ENCODE measurements at places on chromosomes 7 and 10. TPM values are rescaled to one million over a fixed set of nuclear protein-coding genes. Genes with fewer than 3 reads are reported as not detected.
A peak's percentile ranks its signal among the peaks of the same experiment; 100 is the strongest.

DNA sequence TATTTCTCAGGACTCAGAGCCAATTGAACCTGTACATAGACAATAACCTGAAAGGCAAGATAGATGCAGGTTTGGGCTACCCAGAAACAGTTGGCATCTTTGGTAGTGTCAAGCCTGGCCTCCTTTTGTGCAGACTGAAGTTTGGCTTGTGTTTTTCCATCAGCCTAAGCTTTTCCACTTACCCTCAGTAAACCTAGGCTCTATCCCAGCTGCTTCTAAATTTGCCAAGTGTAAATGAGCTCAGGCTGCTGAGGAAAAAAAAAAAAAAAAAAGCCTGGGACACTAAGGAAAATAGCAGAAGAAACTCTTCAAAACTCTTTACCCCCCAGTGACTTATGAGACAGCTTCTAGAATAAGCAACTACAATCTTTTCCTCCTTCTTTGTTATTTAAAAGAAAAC, 316.3 kb upstream of the SORCS1 start:
- no peaks in the 10 kb centered on the region for H3K4me1 ChIP-seq
- H3K4me3 ChIP-seq, result no peak overlapping the region
- H3K36me3 ChIP-seq, result no peaks in the 10 kb centered on the region
- H3K27ac ChIP-seq, result no peak overlapping the region
- no peaks in the 10 kb centered on the region for H3K27me3 ChIP-seq

GRCh38 chr7:1985042-1985441, 247.7 kb downstream of the MAD1L1 start:
- no peak overlapping the region for H3K4me3 ChIP-seq
- H3K27me3 ChIP-seq, result no peaks in the 10 kb centered on the region
- no peak for DNase-seq
- H3K36me3 ChIP-seq, result no peaks in the 10 kb centered on the region

DNA sequence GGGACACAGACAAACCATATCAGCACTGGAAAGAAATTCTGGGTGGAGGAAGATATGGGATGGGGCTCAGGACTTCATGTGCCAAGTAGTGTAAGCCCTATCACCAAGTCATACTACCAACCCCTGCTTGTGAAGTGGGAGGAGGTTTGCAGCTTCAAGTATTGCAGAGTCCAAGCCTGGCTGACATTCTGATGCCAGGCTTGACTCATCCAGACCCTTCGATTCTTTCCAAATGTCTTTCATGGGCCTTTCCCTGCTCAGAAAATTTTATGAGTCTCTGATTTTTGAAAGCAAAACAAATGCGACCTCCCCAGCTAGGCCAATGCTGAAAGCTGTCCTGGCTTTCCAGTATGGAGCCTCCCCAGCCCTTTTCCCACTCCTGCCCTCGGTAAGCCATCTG, 45.1 kb upstream of the SMNDC1 start:
- no peak for DNase-seq
- peaks cover 28% of the 10 kb centered on the region for H3K4me1 ChIP-seq
- H3K27me3 ChIP-seq, result no peaks in the 10 kb centered on the region
- H3K4me3 ChIP-seq, result no peak overlapping the region
- H3K27ac ChIP-seq, result no peak overlapping the region
- no peaks in the 10 kb centered on the region for H3K36me3 ChIP-seq

- DNase-seq, result no peak
- H3K4me3 ChIP-seq, result no peak overlapping the region
- H3K27me3 ChIP-seq, result no peaks in the 10 kb centered on the region
- no peaks in the 10 kb centered on the region for H3K36me3 ChIP-seq
- H3K4me1 ChIP-seq, result no peaks in the 10 kb centered on the region
Observed at GRCh38 chr7:3673524-3673923, 372.5 kb downstream of the SDK1 start.

DNA sequence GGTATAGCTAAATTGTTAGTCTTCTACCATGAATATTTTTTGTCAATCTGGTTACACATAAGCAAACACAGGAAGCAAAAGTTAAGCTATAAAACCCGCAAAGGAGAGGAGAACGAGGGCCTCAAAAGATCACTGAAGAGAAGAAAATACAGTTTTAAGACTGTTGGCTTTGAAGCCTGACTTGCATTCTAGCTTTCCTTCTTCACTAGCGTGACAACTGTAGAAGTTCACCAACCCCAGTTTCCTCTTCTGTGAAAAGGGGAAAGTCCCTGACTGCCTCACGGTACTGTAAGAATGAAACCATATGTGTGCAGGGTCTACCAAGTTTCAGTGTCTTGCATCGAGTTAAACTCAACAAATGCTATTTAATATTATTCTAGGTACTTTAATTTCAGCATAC, 7.5 kb upstream of the LRRN3 start:
- no peaks in the 10 kb centered on the region for H3K36me3 ChIP-seq
- H3K4me3 ChIP-seq, result no peak overlapping the region
- H3K27ac ChIP-seq, result no peak overlapping the region
- H3K4me1 ChIP-seq, result no peaks in the 10 kb centered on the region

- H3K27ac ChIP-seq, result no peak overlapping the region
- no peaks in the 10 kb centered on the region for H3K36me3 ChIP-seq
- no peaks in the 10 kb centered on the region for H3K27me3 ChIP-seq
- no peaks in the 10 kb centered on the region for H3K4me1 ChIP-seq
- DNase-seq, result no peak
- no peak overlapping the region for H3K4me3 ChIP-seq
Observed at GRCh38 chr7:44163591-44163990, 22.5 kb upstream of the MYL7 start.

DNA sequence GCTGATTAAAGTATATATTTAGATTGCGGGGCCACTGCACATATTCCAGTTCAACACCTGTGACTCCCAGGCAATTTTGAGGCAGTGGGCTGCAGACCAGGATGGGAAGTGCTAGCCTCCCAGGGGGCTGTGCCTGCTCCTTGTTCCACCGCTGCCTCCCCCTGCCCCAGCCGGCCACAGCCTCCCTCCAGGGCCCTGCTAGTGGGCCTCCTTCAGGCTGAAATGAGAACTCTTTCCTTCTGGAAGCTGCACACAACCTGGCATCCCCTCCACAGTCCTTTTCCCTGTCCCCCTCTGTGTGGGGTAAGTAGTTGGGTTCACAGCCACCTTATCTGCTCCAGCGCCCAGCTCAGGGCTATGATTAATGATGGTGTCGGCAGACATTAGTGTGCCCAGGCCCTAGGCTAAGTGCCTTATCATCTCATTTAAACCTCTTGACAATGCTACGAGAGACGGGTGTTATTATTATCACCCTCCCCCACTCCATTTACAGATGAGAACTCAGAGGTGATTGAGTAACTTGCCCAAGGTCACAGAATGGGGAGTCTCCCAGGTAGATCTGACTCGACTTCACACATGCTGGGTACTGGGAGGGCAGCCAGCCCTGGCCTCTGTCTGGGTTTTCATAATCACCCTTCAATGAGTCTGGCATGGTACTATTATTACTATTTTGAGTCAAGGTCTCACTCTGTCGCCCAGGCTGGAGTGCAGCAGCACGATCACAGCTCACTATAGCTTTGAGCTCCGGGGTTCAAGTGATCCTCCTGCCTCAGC, 10.8 kb upstream of the SFRP5 start:
- H3K27ac ChIP-seq, result no peak overlapping the region
- no peak overlapping the region for H3K4me3 ChIP-seq
- peaks cover 3% of the 10 kb centered on the region for H3K4me1 ChIP-seq

GRCh38 chr10:31836569-31837406, 91.8 kb downstream of the ARHGAP12 start:
- no peak for DNase-seq
- H3K27me3 ChIP-seq, result no peaks in the 10 kb centered on the region
- H3K4me1 ChIP-seq, result no peaks in the 10 kb centered on the region
- no peak overlapping the region for H3K27ac ChIP-seq
- no peaks in the 10 kb centered on the region for H3K36me3 ChIP-seq

DNA sequence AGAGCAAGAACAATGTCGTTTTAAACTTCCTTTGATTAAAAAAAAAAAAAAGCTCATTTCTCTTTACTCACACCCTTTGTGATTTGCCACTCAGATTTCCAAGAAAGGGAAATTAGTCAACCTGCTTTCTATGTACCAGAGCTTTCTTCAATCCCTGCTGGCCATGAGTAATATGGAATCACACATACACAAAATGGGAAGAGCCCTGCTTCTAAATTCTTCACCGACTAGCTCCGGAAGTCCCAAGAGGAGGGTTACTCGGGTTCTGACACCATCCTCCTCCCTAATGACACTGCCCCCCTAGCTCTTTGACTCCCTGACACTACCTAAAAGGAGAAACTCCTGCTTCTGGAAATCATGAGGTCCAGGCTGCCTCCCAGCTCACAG, 81.8 kb upstream of the SFMBT2 start:
- no peaks in the 10 kb centered on the region for H3K4me1 ChIP-seq
- no peaks in the 10 kb centered on the region for H3K36me3 ChIP-seq
- H3K4me3 ChIP-seq, result no peak overlapping the region
- H3K27me3 ChIP-seq, result no peaks in the 10 kb centered on the region
- no peak for DNase-seq

GRCh38 chr10:92290076-92290836, 622 bp downstream of the CPEB3 start:
- no peaks in the 10 kb centered on the region for H3K4me1 ChIP-seq
- no peaks in the 10 kb centered on the region for H3K36me3 ChIP-seq
- peak overlapping the region; percentile 58 for H3K4me3 ChIP-seq

- H3K4me1 ChIP-seq, result peaks cover 5% of the 10 kb centered on the region
- H3K36me3 ChIP-seq, result no peaks in the 10 kb centered on the region
- H3K4me3 ChIP-seq, result no peak overlapping the region
Observed at GRCh38 chr7:102292813-102293798, 6.4 kb downstream of the SH2B2 start.

DNA sequence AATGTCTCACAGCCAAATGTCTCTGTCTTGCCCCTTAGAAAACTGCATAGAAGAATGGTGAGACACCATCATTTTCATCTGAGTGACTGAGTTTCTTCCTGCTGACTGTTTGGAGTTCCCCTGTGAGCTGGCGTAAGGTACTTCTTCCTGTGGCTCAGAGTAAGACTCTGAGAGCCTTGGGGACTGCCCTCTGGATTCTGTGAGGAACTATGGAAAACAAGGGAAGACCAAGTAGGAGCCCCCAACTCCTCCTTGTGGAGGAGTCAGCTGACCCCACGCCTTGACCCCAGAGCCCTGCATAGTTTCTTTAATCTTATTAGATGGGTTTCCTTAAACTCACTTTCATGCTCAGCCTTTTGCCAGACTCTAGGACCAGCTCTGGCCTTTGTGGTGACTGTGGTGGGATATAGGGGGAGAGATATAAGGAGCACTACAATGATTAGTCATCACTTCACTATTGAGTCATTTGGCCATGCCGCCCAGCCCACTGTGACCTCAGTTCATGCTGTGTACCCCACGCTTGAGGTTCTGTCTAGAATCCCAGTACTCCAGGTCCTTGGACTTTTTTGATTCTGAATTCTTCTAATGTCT, 51.8 kb upstream of the FAM133B start:
- no peaks in the 10 kb centered on the region for H3K36me3 ChIP-seq
- H3K4me1 ChIP-seq, result peaks cover 24% of the 10 kb centered on the region
- no peaks in the 10 kb centered on the region for H3K27me3 ChIP-seq
- H3K27ac ChIP-seq, result no peak overlapping the region
- DNase-seq, result no peak

- no peak overlapping the region for H3K27ac ChIP-seq
- H3K36me3 ChIP-seq, result no peaks in the 10 kb centered on the region
- H3K4me3 ChIP-seq, result no peak overlapping the region
- H3K27me3 ChIP-seq, result no peaks in the 10 kb centered on the region
- DNase-seq, result no peak
Observed at GRCh38 chr7:137657476-137658189, 189.1 kb downstream of the DGKI start.

GRCh38 chr7:76359978-76360638, 1.3 kb upstream of the YWHAG start:
- H3K27me3 ChIP-seq, result no peaks in the 10 kb centered on the region
- peak; percentile 52 for DNase-seq
- peak overlapping the region; percentile 79 for H3K4me3 ChIP-seq
- H3K27ac ChIP-seq, result peak overlapping the region; percentile 99
- peaks cover 41% of the 10 kb centered on the region for H3K4me1 ChIP-seq

- no peaks in the 10 kb centered on the region for H3K27me3 ChIP-seq
- no peak overlapping the region for H3K4me3 ChIP-seq
- H3K4me1 ChIP-seq, result peaks cover 50% of the 10 kb centered on the region
- no peaks in the 10 kb centered on the region for H3K36me3 ChIP-seq
- peak; percentile 62 for DNase-seq
- H3K27ac ChIP-seq, result peak overlapping the region; percentile 96
Observed at GRCh38 chr10:132643709-132644526, 106.3 kb downstream of the INPP5A start.

DNA sequence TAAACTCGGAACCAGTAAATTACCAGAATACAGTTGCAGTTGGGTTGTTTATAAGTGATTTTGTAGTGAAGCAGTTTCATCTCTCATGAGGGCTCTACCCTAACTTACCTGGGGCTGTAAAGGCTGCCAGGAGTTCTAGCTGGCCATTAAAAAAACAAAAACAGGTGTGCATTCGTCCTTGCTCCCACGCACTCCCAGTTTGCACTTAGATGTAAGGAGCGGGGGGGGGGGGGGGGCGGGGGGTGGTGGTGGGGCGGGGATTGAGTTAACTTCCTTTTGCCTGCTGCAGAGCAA, 2.3 kb upstream of the PFKFB3 start:
- DNase-seq, result no peak
- H3K4me1 ChIP-seq, result no peaks in the 10 kb centered on the region
- H3K27me3 ChIP-seq, result no peaks in the 10 kb centered on the region
- H3K36me3 ChIP-seq, result no peaks in the 10 kb centered on the region

DNA sequence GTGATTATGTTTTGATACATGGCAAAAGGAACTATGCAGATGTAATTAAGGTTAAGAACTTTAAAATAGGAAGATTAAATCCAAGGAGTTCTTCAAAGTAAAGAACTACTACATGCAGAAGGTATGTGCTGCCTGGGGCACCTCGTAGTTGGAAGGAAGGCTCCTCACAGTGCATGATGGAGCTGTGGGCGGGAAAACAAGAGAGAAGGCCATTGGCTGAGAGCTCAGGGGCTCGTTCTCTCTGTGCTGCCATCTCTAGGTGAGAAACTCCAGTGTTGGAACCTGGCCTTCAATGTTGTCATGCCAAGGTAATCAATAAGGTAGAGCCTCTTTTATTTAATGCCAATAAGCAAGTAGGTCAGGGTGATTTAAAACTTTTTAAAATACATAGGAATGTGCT, 391.4 kb upstream of the ETV1 start:
- H3K4me3 ChIP-seq, result no peak overlapping the region
- no peaks in the 10 kb centered on the region for H3K4me1 ChIP-seq
- H3K36me3 ChIP-seq, result no peaks in the 10 kb centered on the region
- no peaks in the 10 kb centered on the region for H3K27me3 ChIP-seq

- H3K36me3 ChIP-seq, result no peaks in the 10 kb centered on the region
- DNase-seq, result no peak
- no peak overlapping the region for H3K4me3 ChIP-seq
- no peaks in the 10 kb centered on the region for H3K27me3 ChIP-seq
- no peak overlapping the region for H3K27ac ChIP-seq
Observed at GRCh38 chr7:46786221-46786954, 795.5 kb downstream of the TNS3 start.

- no peak for DNase-seq
- no peaks in the 10 kb centered on the region for H3K4me1 ChIP-seq
- no peak overlapping the region for H3K4me3 ChIP-seq
- no peak overlapping the region for H3K27ac ChIP-seq
- H3K27me3 ChIP-seq, result no peaks in the 10 kb centered on the region
Observed at GRCh38 chr10:57657164-57657765, 610.4 kb downstream of the IPMK start.

- peaks cover 23% of the 10 kb centered on the region for H3K27me3 ChIP-seq
- H3K27ac ChIP-seq, result no peak overlapping the region
- H3K4me1 ChIP-seq, result no peaks in the 10 kb centered on the region
- DNase-seq, result no peak
- no peak overlapping the region for H3K4me3 ChIP-seq
- H3K36me3 ChIP-seq, result no peaks in the 10 kb centered on the region
Observed at GRCh38 chr7:44194069-44194468, 4.8 kb upstream of the GCK start.

GPER1 gene
- 10.7 TPM for total RNA-seq

LIPA gene
- 35.7 TPM for total RNA-seq

FGFBP3 gene
- 0.16 TPM for total RNA-seq

GTF2I gene
- 181 TPM for total RNA-seq

HECW1 gene
- total RNA-seq, result 7.8 TPM

C10orf53 gene
- total RNA-seq, result not detected

RBP4 gene
- total RNA-seq, result not detected
